Stimulated activated CD4-positive, alpha-beta T cell treated with anti-CD3 and anti-CD28 coated beads, Interleukin-2, amount 100 ng/mL, for 48 hours (primary cell): ENCODE measurements at places on chromosomes 4 and X.

- no peak for DNase-seq
Measured at GRCh38 chr4:83846193-83846830, 310.4 kb downstream of the GPAT3 start.

DNA sequence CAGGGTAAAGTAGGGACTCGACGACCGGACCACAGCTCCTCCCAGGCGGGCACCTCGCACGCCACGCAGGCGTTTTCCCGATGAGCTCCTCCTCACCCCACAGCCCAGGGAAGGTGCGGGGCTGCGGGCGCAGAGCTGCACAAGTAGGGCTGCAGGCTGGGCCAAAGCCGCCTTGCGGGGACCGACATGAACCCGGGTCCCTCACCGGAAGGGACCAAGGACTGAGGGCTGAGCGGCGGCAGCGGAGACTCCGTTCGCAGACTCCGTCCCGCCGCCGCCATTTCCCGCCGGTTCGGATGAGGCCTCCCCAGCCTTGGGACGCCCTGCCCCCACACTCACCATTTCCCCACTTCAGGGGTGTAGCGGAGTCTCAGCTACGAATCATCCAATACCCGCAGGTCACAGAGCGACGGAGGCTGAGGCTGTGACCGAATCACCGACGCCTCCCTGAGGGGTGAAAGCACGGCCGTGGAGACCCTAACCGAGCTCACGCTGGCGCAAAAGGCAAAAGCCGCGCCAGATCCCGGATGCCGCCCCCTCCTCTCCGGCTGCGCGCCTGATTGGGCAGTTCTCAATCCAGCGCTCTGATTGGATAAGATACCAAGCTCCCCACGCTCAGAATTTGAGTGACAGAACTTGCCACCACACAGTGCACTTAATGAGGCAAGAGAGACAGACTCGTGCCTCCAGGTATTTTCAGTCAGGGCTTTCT is at the start of gene ZNF732:
TSS of gene ZNF732 (minus strand) at position 506 of the 712 bp plus-strand sequence. CDS start at position 342, 164 bp downstream.
- no peak for DNase-seq

DNA sequence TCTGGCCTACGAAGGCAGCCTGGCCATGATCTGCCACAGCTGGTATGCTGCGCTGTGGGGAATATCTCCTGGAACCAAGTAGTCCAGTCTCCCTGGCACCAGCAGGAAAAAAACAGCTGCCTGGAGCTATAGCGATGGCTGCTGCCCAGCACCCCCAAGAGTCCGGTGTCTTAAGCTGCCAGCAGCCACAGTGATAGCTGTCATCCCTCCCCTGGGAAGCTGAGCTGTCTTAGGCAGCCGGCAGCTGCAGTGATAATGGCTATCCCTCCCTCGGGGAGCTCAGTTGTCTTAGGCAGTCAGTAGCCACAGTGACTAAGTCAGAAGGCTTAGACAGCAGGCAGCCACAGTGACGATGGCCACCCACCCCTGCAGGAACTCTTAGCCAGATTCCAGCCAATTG is 205.1 kb downstream of the STPG2 start:
- no peak for DNase-seq

- no peak for DNase-seq
Measured at GRCh38 chrX:134013092-134013497, 27.7 kb upstream of the GPC3 start.

- DNase-seq: no peak
Measured at GRCh38 chr4:54863571-54864255, 206.0 kb downstream of the KIT start.

DNA sequence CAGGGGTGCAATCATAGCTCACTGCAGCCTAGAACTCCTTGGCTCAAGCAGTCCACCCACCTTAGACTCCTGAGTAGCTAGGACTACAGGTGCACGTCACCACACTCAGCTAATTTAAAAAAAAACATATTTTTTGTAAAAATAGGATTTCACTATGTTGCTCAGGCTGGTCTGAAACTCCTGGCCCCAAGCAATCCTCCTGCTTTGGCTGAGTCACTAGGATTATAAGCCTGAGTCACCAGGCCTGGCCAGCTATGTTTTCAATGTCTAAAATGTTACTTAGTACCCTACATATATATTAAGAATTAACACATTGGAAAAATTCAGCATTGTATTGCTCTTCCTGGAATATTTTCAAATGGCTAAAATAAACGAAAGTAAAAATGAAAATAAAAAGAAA is 37.5 kb downstream of the PNPLA4 start:
- DNase-seq: no peak

DNA sequence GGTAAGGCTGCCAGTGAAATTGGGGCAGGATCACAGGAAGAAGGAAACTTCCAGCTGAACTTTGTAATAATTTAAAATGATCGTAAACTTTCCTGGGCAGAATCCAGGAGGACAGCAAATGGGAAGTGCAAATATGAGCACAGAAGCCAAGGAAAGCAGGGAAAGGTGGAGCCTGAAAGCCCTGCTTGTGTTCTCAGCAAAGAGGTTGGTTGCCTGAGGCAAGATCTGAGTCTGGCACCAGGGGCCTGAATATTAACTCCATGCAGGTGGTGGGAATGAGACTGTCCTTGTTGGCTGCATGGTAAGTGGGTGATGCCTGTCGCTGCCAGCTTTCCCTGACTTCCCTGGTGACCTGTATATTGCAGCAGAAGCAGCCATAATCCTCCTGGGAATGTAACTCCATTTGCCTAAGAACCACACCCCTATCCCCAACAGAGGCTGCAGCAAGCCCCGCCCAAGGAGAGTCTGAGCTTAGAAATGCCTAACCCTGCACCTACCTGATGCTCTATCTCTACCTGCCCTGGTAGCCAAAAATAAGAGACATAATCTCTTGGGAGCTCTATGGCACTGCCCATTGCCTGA is 132.0 kb upstream of the HDX start:
- no peak for DNase-seq

- DNase-seq: no peak
Measured at GRCh38 chrX:96835660-96836289, 47.9 kb upstream of the RPA4 start.

DNA sequence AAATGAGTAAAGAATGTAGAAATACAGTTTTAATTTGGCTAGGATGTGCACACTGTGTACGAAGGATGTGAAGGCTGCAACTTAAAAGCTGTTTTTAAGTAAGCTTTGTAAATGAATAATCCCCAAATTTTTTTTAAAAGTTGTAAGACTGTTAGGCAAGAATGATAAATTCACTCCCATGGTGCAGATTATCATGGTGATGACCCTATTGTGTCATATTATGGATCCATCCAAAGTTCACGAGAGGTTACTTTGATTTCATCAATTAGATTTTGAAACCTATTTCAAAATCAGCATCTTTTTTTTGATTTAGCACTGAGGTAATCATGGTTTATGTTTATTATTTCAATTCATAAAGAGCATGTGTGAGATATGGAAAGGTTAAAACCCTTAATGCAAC is 62.9 kb upstream of the ETNPPL start:
- no peak for DNase-seq

DNA sequence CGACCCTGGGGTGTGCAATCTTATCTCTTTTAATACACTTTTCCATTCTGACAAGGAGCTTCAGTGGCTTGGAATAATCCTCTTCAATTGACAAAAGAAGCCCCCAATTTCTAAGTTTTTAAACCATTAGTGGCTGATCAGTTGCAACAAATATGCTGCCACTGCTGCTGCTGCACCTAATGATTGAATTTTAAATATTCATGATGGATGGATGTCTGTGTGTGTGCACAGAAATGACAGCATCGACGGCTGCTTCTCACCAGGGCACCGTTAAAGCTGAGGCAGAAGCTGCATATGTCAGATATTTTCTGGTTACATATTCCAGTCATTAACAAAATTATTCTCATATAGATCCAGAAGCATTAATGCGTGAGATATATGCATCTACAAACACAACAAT is 182.4 kb downstream of the MGST2 start:
- DNase-seq: no peak

DNA sequence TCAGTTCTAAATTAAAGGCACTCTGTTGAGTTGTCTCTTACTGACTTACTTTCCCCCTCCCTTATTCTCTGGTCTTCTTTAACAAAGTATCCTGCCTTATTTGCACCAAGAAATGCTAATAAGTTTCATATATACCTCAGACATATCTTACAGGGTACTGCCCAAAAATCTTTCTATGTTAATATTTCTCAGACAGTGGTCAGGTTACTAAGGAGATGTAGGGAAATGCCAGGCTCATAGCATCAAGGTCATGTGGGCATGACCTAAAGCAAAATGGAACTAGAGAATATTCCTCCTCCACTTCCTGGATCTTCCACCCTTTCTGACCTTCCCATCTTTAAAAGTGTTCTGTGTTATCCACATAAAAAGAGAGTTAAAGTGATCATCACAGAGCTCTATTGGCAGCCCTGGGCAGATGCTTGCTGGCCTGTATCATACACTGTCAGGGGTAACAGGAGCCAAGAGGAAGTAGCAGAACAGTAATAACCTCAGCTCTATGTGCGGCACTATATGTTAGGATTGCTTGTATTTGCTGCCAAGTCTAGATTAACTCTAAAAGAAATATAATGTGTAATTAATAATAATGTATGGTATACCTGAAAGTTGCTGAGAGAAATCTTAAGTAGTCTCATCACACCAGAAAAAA is 74.3 kb downstream of the IQCM start:
- DNase-seq: no peak

DNA sequence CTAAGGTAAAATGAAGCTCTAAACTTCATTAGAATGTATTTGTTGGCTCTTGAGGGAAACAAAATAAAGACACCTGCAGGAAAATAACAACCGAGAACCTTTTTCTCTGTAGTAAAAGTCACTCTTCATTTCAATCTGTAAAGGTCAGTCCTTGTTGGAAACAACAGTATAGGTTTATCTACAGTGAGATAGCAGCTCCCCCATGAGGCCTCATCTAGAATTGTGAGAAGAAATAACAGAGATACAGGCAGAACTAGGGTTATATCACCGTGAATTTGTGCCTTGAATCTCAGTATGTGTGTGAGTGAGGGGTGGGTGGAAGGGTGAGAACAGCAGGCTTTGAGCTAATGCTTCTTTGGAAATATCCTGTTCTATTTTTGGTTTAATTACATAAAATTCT is 107.8 kb upstream of the FMR1 start:
- no peak for DNase-seq

- DNase-seq: no peak
Measured at GRCh38 chr4:89598602-89599001, 238.4 kb downstream of the SNCA start.

GRCh38 chrX:142831961-142832530 is 193.7 kb upstream of the SPANXN4 start:
- no peak for DNase-seq

- DNase-seq: no peak
Measured at GRCh38 chr4:95510145-95510544, 38.6 kb downstream of the UNC5C start.

DNA sequence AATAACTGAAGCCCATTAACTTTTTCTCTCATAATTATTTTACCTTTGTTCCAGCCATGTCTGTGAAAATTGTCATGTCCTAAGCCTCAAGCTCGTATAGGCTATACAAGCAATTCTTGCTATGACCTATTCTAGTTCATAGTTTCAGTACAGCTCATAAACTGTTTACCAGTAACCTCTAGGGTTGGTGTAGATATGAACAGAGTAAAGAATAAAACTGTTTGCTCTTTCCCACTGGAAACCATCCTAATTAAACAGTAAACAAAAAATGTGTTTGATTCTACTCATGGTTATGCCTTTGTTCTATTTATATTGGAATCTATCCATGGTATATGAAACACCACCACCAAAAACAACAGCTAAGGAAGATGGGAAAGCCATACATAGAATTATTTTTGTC is 1444.0 kb upstream of the PCDH7 start:
- DNase-seq: no peak

- DNase-seq: no peak
Measured at GRCh38 chr4:10245751-10246150, 129.2 kb upstream of the WDR1 start.

- no peak for DNase-seq
Measured at GRCh38 chr4:154433543-154433942, 58.1 kb downstream of the DCHS2 start.

DNA sequence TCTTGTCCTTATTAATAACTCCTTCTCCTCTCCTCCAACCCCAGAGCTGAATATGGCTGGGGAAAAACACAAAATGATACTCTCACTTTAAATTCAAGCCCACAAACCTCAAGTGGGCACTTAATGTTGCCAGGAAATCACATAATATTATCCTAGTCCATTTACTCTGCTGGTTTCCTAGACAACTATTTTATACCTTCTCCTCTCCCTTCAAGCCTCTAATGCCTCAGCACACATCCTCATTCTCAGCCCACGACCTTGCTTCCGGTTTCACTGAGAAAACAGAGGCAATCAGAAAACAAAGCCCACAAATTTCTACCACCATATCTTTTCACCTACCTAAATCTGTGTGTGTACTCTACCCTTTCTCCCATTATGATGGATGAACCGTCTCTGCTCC is 12.1 kb upstream of the CLCN5 start:
- DNase-seq: no peak

DNA sequence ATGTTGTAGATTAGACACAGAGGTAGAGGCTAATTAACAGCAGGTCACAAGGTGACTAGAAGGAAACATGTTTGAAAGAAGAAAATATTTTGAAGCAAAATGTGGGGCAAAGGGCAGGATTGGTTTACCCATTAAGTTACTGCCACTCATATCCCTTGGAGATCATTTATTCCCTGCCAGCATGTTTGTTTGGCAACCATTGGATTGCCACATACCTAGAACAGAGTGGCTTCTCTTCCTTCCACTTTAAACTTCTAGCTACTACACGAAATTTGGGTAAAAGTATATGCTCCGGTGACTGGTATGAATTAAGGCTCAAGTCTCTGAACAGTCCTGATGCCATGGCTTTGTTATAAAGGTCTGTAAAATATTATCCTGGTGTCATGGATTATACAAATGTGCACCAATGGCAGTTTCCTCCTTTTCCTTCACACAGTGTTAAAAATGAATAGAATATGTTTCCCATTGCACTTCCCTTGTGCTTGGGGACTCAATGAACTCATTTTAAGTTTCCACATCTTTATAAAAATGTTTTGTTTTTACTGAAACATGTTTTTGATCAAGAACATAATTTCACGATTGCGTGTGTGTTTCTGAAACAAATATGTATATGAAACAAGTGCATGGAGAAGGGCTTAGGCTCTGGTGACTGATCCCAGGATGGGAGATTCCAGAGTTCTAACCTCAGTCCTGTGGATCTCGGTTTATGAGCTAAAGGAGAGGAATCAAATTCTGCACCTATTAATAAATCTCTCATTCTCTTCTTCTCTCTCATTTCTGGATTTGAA is 12.3 kb downstream of the BMP3 start:
- no peak for DNase-seq

DNA sequence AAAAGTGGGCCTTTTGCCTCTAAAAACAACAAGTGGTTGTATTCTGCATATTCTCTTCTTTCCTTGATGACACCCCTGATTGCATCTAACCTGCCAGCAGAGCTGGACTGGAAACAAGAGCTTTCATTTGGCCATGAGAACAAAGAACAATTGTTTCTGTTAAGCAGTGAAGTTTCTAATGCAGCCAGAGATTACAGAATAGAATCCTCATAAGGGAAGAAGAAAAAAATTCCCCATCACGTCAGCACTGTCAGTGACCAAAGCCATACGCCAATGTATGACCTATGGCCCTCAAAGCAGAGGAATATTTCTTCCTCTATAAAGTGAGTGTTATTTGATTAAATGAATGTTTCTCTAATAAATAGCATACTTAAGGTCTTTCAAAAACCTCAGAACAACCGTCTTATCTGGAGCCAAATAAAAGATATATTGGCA is 529.1 kb upstream of the INTU start:
- no peak for DNase-seq

- no peak for DNase-seq
Measured at GRCh38 chr4:151484396-151485102, 75.6 kb downstream of the FHIP1A start.

GRCh38 chr4:76187152-76187551 is 26.5 kb downstream of the SCARB2 start:
- DNase-seq: no peak
